Activated gamma-delta T cell treated with anti-CD3 and anti-CD28 coated beads, Interleukin-2, amount 50 U/mL, for 16 hours (primary cell): ENCODE measurements at places on chromosomes 4 and X.

- DNase-seq, result no peak
Measured at GRCh38 chr4:189124149-189124758, 816.4 kb upstream of the FRG1 start.

- DNase-seq, result no peak
Measured at GRCh38 chrX:82218361-82218760, 1016.5 kb downstream of the SH3BGRL start.

DNA sequence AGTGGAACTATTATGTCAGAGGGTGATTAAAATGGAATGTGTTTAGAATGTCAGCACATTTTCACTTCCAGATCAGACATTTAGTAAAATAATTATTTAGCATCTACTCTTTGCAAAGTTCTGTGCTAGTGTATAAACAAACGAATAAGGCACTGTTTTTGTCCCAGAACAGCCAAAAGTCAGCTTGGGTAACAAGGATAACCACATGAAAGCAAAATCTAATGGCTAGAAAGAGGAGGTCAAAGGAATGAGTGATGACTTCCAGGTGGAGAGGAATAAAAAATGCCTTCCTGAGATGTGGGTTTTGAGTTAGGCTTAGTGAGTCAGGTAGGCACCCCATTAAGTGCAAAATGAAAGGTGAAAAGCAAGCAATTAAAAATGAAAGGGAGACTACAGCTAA is 112.6 kb downstream of the ATP10D start:
- DNase-seq, result no peak

DNA sequence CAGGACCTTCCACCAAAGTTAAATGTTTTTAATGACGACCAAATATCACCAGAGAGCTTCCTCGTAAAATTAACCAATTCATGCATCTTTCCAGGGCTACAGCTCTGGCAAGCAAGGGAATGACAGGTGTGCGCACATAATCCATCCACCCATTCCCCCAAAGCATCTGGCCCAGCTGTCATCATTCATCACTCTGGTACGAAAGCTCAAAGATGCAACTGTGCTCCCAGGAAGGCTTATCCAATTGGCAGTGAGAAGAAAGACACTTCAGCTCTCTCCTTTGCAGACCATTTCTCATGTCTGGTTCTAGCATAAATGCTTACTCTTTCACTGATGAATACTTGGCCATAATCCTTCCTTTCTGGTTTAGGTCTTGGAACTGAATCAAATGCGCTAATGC is 139.2 kb downstream of the NSUN7 start:
- no peak for DNase-seq

DNA sequence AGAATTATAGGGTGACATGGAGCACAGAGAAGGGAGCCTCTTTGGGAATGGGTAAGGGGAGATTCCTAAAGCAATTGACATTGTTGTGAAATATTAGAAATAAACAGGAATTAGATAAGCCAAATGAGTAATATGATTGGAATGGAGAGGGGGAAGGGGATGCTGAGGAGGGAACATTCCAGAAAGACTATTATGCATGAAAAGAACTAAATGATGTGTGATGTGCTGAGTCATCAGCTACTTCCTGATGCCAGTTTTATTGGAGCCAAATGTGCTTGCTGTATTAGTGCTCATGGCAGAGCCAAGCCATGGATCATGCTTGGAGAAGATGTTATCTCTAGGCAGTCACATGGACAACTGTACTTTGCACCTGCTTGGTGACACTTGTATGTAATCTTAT is 189.0 kb upstream of the HCCS start:
- DNase-seq, result no peak

DNA sequence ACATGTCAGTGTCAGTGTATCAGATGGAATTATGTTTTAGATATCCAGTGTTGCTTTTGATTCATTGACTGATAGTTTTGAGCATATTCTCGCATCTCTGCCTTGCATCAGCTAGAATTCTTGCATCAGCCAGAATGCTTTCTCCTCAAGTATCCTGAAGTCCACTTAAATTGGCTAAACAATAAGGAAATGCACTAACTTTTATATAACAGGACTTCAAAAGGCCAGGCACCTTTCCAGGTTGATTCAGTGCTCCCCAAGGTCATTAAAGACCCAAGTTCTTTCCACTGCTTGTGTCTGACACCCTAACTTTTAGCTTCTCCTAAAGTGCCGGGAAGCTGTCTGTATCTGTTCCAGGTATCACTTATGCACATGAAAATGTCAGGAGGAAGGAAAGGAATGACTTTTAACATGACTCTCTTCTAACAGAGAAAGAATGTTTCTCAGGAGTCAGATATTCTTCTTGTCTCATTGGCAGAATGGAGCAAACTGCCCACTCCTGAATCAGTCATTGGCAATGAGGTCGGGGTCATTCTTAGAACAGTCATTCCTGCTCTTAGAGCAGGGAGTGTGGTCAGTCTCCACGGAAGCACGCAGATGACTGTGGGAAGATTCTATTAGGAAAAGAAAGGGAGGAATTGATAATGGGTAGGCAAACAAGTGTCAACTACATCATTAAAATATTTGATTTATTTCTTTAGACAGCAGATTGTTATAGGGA is 92.9 kb upstream of the TLL1 start:
- no peak for DNase-seq

- no peak for DNase-seq
Measured at GRCh38 chr4:189355590-189355989, 585.1 kb upstream of the FRG1 start.
